ENCODE measurements at places on chromosomes 2 and 18. TPM values are rescaled to one million over a fixed set of nuclear protein-coding genes. Genes with fewer than 3 reads are reported as not detected.

The NAT8 gene
- total RNA-seq, result not detected

The IL1B gene
- 4.8 TPM for total RNA-seq

The ACTG2 gene
- total RNA-seq, result 3.8 TPM

DNA sequence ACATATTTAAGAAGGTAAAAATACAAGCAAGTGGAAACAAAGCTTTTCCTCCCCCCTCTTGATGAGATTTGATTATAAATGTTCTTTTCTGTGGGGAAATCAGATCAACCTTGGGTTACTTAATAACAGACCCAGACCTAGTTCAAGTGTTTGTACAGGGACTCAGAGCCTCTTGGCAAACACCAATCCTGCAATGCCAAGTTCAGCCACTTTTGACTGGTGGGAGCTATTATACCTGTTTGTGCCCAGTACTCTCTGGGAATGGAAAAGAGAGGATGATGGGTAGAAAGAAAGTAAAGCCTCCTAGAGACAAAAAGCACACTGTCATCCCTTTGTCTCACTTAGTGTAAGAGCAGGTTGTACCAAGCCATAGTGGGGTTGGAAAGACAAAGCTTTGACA, 63.8 kb upstream of the EPHA4 start:
- no peaks in the 10 kb centered on the region for H3K4me1 ChIP-seq
- H3K27me3 ChIP-seq, result no peaks in the 10 kb centered on the region
- H3K27ac ChIP-seq, result no peak overlapping the region
- DNase-seq, result no peak
- H3K36me3 ChIP-seq, result no peaks in the 10 kb centered on the region

DNA sequence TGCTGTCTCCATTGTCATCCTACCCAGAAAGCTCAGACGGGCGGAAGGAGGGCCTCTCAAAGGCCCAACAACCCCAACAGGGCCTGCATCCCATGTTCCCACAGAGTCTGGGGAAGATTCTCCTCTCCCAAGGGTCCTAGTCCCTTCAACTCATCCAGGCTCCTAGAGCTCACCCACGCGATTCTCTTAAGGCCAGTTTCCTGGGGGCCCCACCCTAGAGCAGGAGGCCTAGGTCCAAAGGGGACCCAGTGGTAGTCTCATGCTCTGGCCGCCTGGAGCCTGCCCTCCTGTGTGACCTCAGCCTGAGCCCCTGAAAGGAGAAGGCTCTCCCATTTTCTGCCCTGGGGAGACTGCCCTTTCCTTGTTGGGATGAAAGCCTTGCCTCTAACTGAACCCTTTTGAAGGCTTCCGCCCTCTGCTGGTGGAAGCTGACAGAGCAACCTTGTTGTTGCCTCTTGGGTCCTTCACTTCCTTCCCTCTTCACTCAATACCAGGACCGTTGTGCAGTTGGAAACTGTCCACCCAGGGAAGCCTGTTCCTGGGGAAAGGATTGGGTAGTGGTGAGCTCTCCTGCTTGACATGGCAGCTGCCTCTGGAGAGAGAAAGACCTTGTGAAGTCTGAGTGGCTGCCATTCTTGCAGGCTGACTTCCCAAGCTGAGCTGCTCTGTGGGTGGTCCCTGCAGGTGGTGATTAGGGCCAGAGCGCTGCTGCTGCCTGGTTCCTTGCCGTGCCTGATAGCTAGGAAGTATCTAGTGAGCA, 86.0 kb upstream of the ALPP start:
- no peak overlapping the region for H3K27ac ChIP-seq
- no peaks in the 10 kb centered on the region for H3K4me1 ChIP-seq
- no peaks in the 10 kb centered on the region for H3K36me3 ChIP-seq
- DNase-seq, result no peak
- no peak overlapping the region for H3K4me3 ChIP-seq
- no peaks in the 10 kb centered on the region for H3K27me3 ChIP-seq

DNA sequence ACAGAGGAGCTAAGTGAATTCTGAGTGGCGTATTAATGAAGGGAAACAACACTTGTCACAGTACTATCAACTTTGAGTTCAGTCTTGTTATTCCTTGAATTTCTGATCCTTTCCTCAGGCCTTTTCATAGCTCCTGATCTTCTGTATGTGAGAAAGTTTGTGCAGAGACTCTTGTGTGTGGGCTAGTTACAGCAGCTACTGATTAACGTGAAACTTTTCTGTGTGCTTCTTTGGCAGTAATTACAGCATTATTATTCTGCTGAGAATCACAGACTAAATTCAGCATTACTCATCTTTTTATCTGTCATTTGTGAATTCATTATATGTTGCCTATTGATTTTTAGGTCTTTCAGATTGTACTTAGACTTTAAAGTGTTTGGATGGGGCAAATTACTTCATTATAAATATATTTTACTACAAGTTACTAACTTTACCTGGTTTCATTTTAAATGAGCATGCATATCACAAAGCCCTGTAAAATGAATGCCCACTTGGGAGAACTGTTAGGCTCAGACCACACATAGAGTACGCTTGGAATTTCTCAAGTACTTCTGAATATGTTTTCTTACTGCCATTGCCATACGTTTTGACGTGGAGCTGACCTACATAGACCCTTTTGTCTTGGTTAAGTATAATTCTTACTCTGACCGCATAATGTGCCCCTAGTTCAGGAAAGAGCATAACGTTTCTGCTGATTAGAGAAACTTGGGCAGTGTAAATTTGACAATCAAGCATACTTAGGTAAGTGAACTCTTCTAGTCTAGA, 36.2 kb downstream of the CREB1 start:
- peaks cover 79% of the 10 kb centered on the region for H3K36me3 ChIP-seq
- no peak overlapping the region for H3K4me3 ChIP-seq
- H3K27me3 ChIP-seq, result no peaks in the 10 kb centered on the region

Measured in heart left ventricle (tissue), 16 donors.